ENCODE measurements at places on chromosomes 3 and 15. TPM values are rescaled to one million over a fixed set of nuclear protein-coding genes. Genes with fewer than 3 reads are reported as not detected.

DNA sequence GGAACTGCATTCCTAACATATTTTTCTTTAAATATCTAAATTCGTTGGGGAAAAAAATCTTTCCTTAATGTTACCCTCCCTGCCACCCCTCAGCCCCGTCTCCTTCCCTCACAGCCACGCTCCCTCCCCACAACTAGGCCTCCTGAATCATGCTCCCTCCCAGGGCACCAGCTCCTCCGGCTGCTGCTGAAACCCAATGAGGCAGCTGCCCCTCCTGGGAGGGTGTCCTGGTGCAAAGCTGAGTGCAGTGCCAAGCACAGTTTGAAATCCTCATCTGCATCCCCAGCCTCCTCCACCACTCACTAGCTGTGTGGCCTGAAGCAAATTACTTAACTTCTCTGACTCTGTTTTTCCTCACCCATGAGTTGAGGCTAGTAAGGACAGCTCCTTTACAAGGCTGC, 2.7 kb upstream of the NR2E3 start:
- H3K36me3 ChIP-seq, result no peaks in the 10 kb centered on the region
- DNase-seq, result no peak
- no peak overlapping the region for H3K4me3 ChIP-seq
- no peaks in the 10 kb centered on the region for H3K27me3 ChIP-seq
- no peak overlapping the region for H3K27ac ChIP-seq

GRCh38 chr3:45546716-45547701, 47.5 kb upstream of the LIMD1 start:
- no peaks in the 10 kb centered on the region for H3K27me3 ChIP-seq
- no peak for DNase-seq
- peaks cover 6% of the 10 kb centered on the region for H3K4me1 ChIP-seq
- H3K36me3 ChIP-seq, result peaks cover 6% of the 10 kb centered on the region
- H3K4me3 ChIP-seq, result no peak overlapping the region

- no peaks in the 10 kb centered on the region for H3K27me3 ChIP-seq
- peaks cover 14% of the 10 kb centered on the region for H3K4me1 ChIP-seq
- DNase-seq, result peak; percentile 61
- no peak overlapping the region for H3K4me3 ChIP-seq
- H3K27ac ChIP-seq, result no peak overlapping the region
- H3K36me3 ChIP-seq, result no peaks in the 10 kb centered on the region
Measured at GRCh38 chr3:10389995-10390394, 69.1 kb upstream of the SEC13 start.

GRCh38 chr3:152335273-152335672, 66.5 kb downstream of the MBNL1 start:
- peaks cover 38% of the 10 kb centered on the region for H3K4me1 ChIP-seq
- DNase-seq, result no peak
- peak overlapping the region; percentile 47 for H3K27ac ChIP-seq
- no peaks in the 10 kb centered on the region for H3K27me3 ChIP-seq

- H3K36me3 ChIP-seq, result no peaks in the 10 kb centered on the region
- no peak for DNase-seq
- no peaks in the 10 kb centered on the region for H3K27me3 ChIP-seq
- H3K4me1 ChIP-seq, result peaks cover 5% of the 10 kb centered on the region
Measured at GRCh38 chr15:90154861-90155626, 46.1 kb upstream of the SEMA4B start.

GRCh38 chr3:151976211-151977050, 103.0 kb downstream of the SUCNR1 start:
- H3K4me1 ChIP-seq, result no peaks in the 10 kb centered on the region
- H3K27ac ChIP-seq, result no peak overlapping the region
- no peaks in the 10 kb centered on the region for H3K36me3 ChIP-seq
- DNase-seq, result no peak
- H3K4me3 ChIP-seq, result no peak overlapping the region
- H3K27me3 ChIP-seq, result no peaks in the 10 kb centered on the region

GRCh38 chr3:112013784-112014143, 15.0 kb downstream of the TAGLN3 start:
- DNase-seq, result no peak
- no peaks in the 10 kb centered on the region for H3K27me3 ChIP-seq
- H3K36me3 ChIP-seq, result no peaks in the 10 kb centered on the region
- no peaks in the 10 kb centered on the region for H3K4me1 ChIP-seq
- H3K27ac ChIP-seq, result no peak overlapping the region

- H3K27me3 ChIP-seq, result no peaks in the 10 kb centered on the region
- DNase-seq, result no peak
- no peaks in the 10 kb centered on the region for H3K4me1 ChIP-seq
- no peaks in the 10 kb centered on the region for H3K36me3 ChIP-seq
- H3K27ac ChIP-seq, result no peak overlapping the region
Measured at GRCh38 chr3:159266779-159267178, 464.9 kb downstream of the MFSD1 start.

DNA sequence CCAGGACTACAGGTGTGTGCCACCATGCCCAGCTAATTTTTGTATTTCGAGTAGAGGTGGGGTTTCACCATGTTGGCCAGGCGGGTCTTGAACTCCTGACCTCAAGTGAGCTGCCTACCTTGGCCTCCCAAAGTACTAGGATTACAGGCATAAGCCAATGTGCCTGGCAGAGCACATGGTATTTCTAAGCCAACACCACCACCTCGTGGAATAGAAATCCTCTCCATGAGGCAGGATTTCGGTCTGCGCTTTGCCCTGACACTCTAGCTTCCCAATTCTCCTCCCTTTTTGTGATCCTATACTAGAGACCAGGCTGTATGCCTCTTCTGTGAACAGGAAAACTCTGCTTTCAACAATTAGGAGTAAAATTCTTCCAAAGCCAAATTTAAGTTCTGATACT, 372.2 kb downstream of the VGLL3 start:
- no peak for DNase-seq
- H3K27ac ChIP-seq, result no peak overlapping the region
- H3K36me3 ChIP-seq, result no peaks in the 10 kb centered on the region
- no peaks in the 10 kb centered on the region for H3K4me1 ChIP-seq
- no peak overlapping the region for H3K4me3 ChIP-seq
- no peaks in the 10 kb centered on the region for H3K27me3 ChIP-seq

DNA sequence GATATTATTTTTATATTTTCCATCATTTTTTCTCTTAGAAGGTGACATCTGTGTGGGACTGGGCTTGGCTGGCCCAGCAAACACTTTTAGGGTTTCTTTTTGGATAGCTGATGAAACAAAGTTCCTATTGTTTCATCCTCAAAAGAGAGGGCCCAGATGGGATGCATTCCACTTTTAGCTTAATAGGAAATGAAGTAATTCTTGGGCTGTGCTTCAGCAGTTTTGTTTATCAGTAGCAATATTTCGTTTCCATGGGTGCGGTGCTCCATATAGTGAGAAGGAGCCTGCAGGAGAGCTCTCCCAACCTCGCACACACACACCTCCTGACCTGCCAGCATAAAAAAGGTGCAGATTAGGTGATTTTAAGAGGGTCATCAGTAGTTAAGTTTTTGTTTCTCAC, 147.5 kb downstream of the AKAP13 start:
- peaks cover 1% of the 10 kb centered on the region for H3K36me3 ChIP-seq
- H3K4me1 ChIP-seq, result peaks cover 12% of the 10 kb centered on the region
- no peak for DNase-seq
- no peaks in the 10 kb centered on the region for H3K27me3 ChIP-seq

DNA sequence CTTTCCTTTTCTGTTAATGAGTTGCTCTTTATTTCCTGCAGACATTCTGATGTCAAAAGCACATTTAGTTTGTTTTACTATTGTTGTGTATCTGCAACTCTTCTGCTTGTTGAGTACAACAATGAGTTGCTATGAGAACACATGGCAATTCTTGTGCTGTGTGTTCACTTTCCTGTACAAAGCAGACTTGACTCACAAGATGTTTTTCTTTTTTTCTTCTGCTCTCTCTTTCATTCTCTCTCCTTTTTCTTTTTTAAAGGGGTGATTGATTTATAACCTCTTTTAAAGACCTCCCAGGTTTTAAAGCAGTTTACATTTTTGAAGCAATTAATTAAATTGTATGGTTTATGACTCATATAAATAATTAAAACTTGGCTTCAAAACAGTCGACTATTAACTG, 31.6 kb upstream of the ABHD10 start:
- H3K4me3 ChIP-seq, result no peak overlapping the region
- H3K27ac ChIP-seq, result no peak overlapping the region
- H3K36me3 ChIP-seq, result no peaks in the 10 kb centered on the region
- H3K27me3 ChIP-seq, result peaks cover 2% of the 10 kb centered on the region
- no peak for DNase-seq

DNA sequence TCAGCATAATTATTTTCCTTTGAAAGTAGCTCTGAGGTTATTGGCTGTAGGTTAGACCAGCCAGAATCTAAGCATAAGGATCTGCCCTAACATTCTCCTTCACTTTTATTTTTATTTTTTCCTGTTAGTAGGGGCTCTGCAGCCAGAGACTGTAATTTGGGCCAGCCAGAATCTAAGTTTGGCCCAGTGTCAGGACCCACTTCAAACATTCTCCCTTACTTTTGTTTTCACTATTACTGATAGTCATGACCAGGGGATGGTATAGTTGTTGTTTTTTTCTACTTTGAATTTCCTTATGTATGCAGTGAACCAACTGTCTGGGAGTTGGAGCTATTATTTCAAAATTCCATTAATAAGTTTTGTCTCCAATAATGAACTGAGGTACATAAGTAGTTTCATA, 121.0 kb upstream of the MBNL1 start:
- no peaks in the 10 kb centered on the region for H3K4me1 ChIP-seq
- H3K27ac ChIP-seq, result no peak overlapping the region
- H3K4me3 ChIP-seq, result no peak overlapping the region
- no peaks in the 10 kb centered on the region for H3K36me3 ChIP-seq
- DNase-seq, result no peak
- no peaks in the 10 kb centered on the region for H3K27me3 ChIP-seq

DNA sequence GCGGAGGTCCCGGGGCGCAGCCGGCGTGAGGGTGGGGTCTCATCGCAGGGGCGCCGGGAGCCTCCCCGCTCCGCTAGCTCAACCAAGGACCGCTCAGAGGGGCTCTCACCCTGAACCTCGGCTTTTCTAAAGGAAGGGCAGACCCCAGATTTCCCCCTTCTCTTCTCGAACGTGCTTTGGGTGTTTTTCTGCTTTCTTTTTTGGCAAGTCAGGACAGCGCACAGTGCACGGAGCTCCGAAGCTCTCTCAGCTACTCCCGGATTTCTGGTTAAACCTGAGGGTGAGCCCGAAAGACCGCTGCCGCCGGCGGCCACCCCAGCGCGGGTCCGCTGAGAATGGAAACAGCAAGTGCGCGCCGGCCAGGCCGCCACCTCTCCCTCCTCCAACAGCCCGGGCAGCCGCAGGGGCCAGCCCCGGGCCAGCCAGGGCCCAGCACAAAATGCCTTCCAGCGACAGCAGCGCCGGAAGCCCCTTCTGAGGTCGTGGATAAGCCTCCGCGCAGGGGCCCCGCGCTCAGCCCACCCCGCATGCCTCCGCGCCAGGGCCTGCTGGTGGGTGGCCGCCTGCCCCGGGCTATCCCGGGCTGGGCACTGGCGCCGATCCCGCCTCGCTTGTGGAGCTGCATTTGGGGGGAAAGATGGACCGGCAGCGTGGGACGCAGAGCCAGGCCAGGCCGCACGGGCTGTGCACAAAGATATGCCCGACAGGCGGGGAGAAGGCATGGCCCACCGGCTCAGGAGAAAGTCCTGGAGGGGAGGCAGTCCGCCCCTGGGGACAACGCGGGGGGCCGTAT, 8.2 kb upstream of the OCA2 start:
- H3K27me3 ChIP-seq, result peaks cover 3% of the 10 kb centered on the region
- no peaks in the 10 kb centered on the region for H3K36me3 ChIP-seq
- H3K27ac ChIP-seq, result no peak overlapping the region
- no peaks in the 10 kb centered on the region for H3K4me1 ChIP-seq
- DNase-seq, result no peak
- H3K4me3 ChIP-seq, result peak overlapping the region; percentile 32

DNA sequence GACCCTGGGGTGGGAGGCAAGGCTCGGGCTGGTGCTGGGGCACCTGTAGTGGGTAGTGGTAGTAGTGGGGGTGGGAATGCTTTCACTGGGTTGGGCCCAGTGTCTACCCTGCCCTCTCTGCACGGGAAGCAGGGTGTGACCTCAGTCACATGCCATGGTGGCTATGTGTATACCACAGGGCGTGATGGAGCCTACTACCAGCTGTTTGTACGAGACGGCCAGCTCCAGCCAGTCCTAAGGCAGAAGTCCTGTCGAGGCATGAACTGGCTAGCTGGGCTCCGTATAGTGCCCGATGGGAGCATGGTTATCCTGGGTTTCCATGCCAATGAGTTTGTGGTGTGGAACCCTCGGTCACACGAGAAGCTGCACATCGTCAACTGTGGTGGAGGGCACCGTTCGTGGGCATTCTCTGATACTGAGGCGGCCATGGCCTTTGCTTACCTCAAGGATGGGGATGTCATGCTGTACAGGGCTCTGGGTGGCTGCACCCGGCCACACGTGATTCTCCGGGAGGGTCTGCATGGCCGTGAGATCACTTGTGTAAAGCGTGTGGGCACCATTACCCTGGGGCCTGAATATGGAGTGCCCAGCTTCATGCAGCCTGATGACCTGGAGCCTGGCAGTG, 5.2 kb downstream of the DALRD3 start:
- DNase-seq, result no peak
- peaks cover 10% of the 10 kb centered on the region for H3K4me1 ChIP-seq
- no peak overlapping the region for H3K4me3 ChIP-seq
- no peak overlapping the region for H3K27ac ChIP-seq
- peaks cover 24% of the 10 kb centered on the region for H3K36me3 ChIP-seq

DNA sequence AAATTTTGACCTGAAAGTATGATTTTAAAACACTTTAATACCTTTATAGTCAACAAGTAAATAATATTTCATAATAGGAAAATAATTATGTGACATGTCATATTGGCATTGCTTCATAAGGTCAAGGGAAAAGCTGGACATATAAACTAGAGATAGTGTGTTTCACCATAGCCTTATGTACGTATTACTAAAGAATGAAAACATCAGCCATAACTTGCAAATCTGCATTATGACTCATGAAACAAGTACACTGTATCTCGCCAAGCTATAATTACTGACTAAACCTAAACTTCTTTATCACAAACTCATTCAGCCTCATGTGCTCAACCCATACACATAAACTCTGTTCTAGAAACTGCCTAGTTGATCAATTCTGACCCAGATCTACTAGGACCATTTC, 950.1 kb downstream of the FHIT start:
- no peaks in the 10 kb centered on the region for H3K27me3 ChIP-seq
- no peaks in the 10 kb centered on the region for H3K36me3 ChIP-seq
- H3K4me1 ChIP-seq, result no peaks in the 10 kb centered on the region
- no peak overlapping the region for H3K4me3 ChIP-seq
- no peak for DNase-seq

The REC114 gene
- not detected for total RNA-seq

The GADL1 gene
- total RNA-seq, result not detected

The MOBP gene
- 0.08 TPM for total RNA-seq

The LRRC34 gene
- 1.5 TPM for total RNA-seq

The FGF7 gene
- 0.05 TPM for total RNA-seq

The ACKR4 gene
- total RNA-seq, result 0.10 TPM

All from GM12878 (cell line).